ENCODE measurements at places on chromosomes 4 and X.

- no peak for DNase-seq
Measured at GRCh38 chr4:72449705-72450104, 119.3 kb downstream of the ADAMTS3 start.

GRCh38 chr4:40550948-40551462 is 78.7 kb downstream of the RBM47 start:
- DNase-seq = no peak

DNA sequence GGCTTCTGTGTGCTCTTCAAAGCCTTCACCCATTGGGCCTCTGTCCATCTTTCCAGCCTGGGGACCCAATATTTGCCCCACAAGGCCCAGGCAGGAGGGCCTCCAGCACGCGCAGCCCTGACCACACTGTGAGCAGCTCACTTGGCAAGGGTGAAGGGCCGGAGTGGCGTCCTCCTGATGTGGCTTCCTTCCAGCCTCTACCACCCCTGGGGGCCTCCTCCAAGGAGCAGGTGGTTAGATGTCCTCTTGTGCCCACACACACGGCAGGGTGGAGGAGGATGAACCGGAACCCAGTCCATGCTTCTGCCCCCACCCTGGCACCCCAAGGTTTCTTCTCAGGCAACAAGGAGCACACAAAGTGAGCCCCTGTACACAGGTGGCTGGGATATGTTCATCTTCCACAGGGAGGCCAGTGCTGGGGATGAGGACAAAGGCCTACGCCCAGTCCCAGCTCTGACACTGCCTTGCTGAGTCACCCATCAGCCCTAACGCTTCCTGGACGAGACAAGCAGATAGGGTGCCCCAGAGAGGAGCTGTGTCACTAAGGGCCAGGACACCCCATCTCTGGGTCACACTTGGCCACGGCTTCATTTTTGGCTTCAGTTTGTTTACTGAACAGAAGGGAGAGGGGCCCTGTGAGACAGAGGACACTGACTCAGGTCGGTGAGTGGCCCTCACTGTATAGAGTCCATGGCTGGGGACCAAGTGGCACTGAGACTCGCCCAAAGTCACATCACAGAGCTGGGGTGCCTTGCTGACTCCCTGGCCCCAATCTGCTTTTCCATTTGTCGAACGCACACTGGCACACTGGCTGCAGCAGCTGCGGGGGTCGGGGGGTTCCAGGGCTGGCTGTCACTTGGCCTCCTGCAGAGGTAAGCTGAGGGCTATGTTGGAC is 1.9 kb downstream of the UBL4A start:
- DNase-seq = no peak

DNA sequence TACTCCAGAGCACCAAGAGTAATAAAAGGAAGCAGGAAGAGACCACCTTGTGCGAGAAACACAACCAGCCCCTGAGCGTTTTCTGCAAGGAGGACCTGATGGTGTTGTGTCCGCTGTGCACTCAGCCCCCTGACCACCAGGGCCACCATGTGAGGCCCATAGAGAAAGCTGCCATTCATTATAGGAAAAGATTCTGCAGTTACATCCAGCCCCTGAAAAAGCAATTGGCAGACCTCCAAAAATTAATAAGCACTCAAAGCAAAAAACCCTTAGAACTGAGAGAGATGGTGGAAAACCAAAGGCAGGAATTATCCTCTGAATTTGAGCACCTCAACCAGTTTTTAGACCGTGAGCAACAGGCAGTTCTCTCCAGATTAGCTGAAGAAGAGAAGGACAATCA is 5.7 kb downstream of the TRIM75 start:
- no peak for DNase-seq

- no peak for DNase-seq
Measured at GRCh38 chrX:47613082-47613481, 6.6 kb downstream of the SYN1 start.

- DNase-seq = no peak
Measured at GRCh38 chrX:152937236-152937635, 39.4 kb downstream of the ZNF185 start.

- DNase-seq = no peak
Measured at GRCh38 chr4:131091896-131092295, 1995.9 kb downstream of the C4orf33 start.

DNA sequence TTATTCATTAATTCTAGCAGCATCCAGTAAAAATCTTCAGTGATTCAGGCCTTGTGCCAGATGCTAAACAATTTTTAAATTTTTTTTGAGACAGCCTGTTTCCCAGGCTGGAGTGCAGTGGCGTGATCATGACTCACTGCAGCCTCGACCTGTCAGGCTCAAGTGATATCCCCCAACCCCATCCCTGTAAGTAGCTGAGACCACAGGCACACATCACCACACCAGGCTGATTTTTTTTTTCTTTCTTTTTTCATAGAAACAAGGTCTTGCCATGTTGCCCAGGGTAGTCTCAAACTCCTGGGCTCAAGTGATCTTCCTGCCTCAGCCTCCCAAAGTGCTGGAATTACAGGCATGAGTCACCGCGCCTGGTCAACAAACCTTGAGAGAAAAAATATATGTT is 705.5 kb downstream of the ARAP2 start:
- DNase-seq = no peak

GRCh38 chr4:15695240-15695699 is 7.6 kb upstream of the BST1 start:
- no peak for DNase-seq

DNA sequence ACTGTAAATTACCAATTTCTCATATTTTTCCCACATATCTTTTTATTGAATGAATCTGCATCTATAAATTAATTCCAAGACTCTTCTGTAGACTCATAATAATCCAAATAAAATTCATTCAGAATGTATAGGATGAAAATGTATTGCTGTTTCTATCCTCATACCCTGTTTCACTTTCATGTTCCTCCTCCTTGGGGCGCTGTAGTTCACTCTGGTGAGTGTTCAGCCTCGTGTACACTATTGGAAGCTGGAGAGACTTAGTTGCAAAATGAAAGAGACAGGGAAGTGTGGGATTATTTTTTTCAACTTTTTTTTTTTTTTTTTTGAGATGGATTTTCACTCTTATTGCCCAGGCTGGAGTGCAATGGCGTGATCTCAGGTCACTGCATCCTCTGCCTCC is 296.1 kb downstream of the TLL1 start:
- no peak for DNase-seq

DNA sequence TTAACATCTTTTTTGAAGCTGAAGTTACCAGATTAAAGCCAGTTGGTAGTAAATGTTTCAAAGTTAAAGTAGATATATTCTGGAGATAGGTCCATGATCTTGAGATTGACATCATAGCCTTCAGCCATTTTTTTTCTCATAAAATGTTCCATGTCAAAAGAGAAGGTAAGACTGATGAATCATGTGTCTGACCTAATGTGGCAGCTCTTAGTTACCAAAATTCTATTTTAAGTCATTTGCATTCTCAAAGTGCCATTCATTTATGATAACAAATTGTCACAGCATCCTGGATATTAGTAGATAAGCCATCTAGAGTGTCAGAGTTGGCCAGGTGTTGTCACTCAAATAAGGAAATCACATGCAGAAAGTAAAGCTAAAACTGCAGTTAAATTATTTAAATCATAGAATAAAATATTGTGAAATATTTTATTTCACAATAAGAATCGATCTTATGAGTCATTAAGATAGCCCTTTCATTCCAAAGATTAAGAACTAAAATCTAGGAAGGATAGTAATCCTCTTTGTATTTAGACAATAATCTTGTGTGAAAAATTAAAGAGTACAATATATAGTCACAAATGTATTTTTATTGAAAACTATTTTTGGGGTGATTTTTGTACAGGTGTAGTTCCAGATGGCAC is 65.7 kb upstream of the ADAD1 start:
- no peak for DNase-seq

Data from stimulated activated CD4-positive, alpha-beta T cell treated with anti-CD3 and anti-CD28 coated beads, TNF-alpha, amount 100 ng/mL, for 24 hours (primary cell).